ENCODE measurements at places on chromosomes 1 and 21. TPM values are rescaled to one million over a fixed set of nuclear protein-coding genes. Genes with fewer than 3 reads are reported as not detected.

- no peaks in the 10 kb centered on the region for H3K4me1 ChIP-seq
- no peak for DNase-seq
- no peak overlapping the region for H3K27ac ChIP-seq
- no peak overlapping the region for H3K4me3 ChIP-seq
- no peaks in the 10 kb centered on the region for H3K36me3 ChIP-seq
Observed at GRCh38 chr1:225044258-225044657, 114.8 kb downstream of the DNAH14 start.

TACSTD2 gene
- polyA plus RNA-seq, result not detected

FMOD gene
- polyA plus RNA-seq, result 2.4 TPM

DNA sequence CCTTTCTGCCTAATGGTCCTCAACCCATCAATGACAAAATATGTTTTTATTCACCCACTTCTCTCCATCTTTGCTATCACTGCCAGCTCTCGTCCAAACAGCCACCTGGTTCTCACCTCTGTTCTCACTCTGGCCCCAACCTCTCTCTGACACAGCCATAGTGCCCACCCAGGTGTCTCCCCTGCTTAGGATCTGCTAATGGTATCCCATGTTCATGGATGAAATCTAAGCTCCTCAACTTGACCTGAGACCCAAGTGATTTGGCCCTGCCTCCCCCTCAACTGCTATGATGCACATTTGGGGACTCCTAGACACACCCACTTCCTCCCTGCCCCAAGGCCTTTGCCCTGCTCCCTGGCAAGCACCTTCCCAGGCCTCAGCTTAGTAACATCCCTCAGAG lies 25.9 kb downstream of the KIF17 start:
- H3K4me3 ChIP-seq, result no peak overlapping the region
- no peaks in the 10 kb centered on the region for H3K27me3 ChIP-seq
- peaks cover 6% of the 10 kb centered on the region for H3K36me3 ChIP-seq
- H3K27ac ChIP-seq, result no peak overlapping the region

GRCh38 chr1:11978301-11978700 lies 1.9 kb upstream of the MFN2 start:
- H3K4me3 ChIP-seq, result no peak overlapping the region
- no peaks in the 10 kb centered on the region for H3K27me3 ChIP-seq

BCAR3 gene
- 41.4 TPM for polyA plus RNA-seq

MAPKAPK2 gene
- polyA plus RNA-seq, result 66.4 TPM

CA14 gene
- polyA plus RNA-seq, result not detected

CELA3B gene
- not detected for polyA plus RNA-seq

- no peaks in the 10 kb centered on the region for H3K27me3 ChIP-seq
- no peaks in the 10 kb centered on the region for H3K36me3 ChIP-seq
- no peak overlapping the region for H3K27ac ChIP-seq
- DNase-seq, result no peak
- H3K4me3 ChIP-seq, result no peak overlapping the region
Observed at GRCh38 chr21:45019076-45019886, 55.1 kb upstream of the ADARB1 start.

DNA sequence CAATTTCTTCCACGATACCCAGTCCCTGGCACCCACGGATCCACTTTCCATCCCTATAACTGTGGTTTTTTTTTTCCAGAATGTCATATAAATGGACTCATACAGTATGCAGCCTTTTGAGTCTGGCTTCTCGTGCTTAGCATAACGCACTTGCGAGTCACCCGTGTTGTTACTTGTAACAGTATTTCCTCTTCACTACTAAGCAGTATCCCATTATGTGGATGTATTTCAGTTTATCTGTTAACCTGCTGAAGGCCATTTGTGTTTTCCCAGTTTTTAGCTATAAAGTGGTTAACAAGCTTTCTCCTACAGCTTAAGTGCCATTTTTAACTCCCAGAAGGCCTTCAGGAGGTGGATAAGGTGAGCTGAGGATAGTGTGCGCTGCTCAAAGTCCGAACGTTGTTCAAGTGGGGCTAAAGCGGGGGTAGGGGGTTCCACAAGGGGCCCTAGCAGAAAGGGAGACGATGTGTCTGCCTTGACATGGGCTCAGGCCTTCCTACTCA lies 829 bp downstream of the ADAR start:
- H3K4me3 ChIP-seq, result peak overlapping the region; percentile 78
- no peaks in the 10 kb centered on the region for H3K27me3 ChIP-seq
- H3K36me3 ChIP-seq, result peaks cover 6% of the 10 kb centered on the region

DNA sequence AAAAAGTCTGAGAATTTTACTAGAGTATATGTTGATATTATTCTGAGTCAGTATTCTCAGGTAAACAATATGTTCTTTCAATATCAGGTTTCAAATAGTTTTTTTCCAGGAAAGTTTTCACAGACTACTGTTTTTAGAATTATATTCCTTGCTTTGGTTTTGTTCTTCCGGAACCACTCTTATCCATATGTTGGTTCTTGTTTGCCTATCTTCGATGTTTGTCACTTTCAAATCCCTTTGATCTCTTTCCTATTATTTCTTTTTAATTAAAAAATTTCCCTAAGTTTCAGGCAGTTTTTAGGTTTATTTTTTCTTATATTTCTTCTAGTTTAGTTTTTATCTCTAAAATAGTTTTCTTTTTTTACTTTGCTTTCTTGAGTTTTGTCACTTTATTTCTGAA lies 20.9 kb downstream of the NOS1AP start:
- H3K27me3 ChIP-seq, result peaks cover 3% of the 10 kb centered on the region
- no peak overlapping the region for H3K27ac ChIP-seq
- peaks cover 6% of the 10 kb centered on the region for H3K4me1 ChIP-seq
- no peak for DNase-seq
- H3K36me3 ChIP-seq, result no peaks in the 10 kb centered on the region
- no peak overlapping the region for H3K4me3 ChIP-seq

DCDC2B gene
- not detected for polyA plus RNA-seq

LENEP gene
- polyA plus RNA-seq, result not detected

ATG4C gene
- 3.8 TPM for polyA plus RNA-seq

- no peaks in the 10 kb centered on the region for H3K4me1 ChIP-seq
- H3K27me3 ChIP-seq, result no peaks in the 10 kb centered on the region
- H3K36me3 ChIP-seq, result no peaks in the 10 kb centered on the region
- DNase-seq, result no peak
- no peak overlapping the region for H3K27ac ChIP-seq
Observed at GRCh38 chr1:75469586-75470173, 141.2 kb downstream of the SLC44A5 start.

DNA sequence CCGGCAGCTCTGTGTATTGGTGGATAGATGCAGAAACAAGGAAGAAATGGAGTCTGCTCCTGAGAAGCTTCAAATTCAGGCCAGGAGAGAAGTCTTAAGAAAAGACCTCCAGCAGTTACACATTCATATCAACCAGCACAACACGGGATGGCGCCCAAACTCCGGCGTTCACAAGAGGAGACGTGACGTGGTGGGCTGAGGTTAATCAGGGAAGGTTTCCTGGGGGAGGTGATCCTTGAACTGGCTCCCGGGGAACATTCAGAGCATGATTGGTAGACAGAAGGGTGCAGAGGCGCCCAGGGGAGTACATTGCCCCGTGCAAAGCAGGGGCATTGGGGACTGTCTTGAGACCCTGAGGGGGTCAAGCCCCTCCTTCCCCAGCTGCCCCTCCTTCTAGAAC lies 27.7 kb upstream of the SPSB1 start:
- H3K27me3 ChIP-seq, result no peaks in the 10 kb centered on the region
- H3K36me3 ChIP-seq, result peaks cover 36% of the 10 kb centered on the region
- DNase-seq, result no peak
- no peak overlapping the region for H3K27ac ChIP-seq
- no peak overlapping the region for H3K4me3 ChIP-seq

- no peaks in the 10 kb centered on the region for H3K27me3 ChIP-seq
- H3K4me1 ChIP-seq, result peaks cover 17% of the 10 kb centered on the region
- no peak for DNase-seq
- H3K27ac ChIP-seq, result no peak overlapping the region
Observed at GRCh38 chr1:9591669-9592509, 3.2 kb downstream of the TMEM201 start.

DNA sequence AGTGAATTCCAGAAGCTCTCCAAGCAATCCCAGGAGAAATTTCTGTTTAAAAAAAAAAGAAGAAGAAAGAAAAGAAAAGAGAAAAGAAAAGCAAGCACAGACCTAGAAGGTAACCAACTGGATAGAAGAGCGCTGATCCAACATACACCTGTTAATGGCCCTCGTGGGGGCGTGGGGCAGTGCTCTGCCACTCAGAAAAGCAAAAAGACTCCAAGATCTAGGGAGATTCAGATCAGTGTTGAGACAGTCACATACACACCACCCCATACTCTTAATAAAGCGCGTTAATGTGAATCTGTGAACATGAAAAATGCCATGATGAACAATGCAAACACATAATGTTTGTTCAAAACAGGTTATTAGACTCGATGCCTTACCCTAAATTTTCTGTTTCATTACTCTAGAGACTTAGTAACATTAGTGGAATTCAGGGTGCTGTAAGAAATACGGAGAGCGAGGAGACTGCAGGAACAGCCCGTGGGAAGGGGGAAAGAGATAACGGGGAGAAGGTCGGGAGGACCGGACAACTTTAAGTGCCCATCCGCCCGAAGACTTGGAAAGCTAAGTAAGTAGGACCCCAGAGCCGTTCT lies 406 bp downstream of the NME7 start:
- H3K27me3 ChIP-seq, result no peaks in the 10 kb centered on the region
- peak overlapping the region; percentile 38 for H3K27ac ChIP-seq
- H3K36me3 ChIP-seq, result peaks cover 5% of the 10 kb centered on the region
- H3K4me3 ChIP-seq, result peak overlapping the region; percentile 48

GRCh38 chr1:63792152-63792551 lies 18.3 kb downstream of the ROR1 start:
- peaks cover 5% of the 10 kb centered on the region for H3K4me1 ChIP-seq
- no peaks in the 10 kb centered on the region for H3K27me3 ChIP-seq
- no peak for DNase-seq
- no peak overlapping the region for H3K27ac ChIP-seq
- no peak overlapping the region for H3K4me3 ChIP-seq

GRCh38 chr1:2446861-2447260 lies 29.2 kb upstream of the PLCH2 start:
- H3K27me3 ChIP-seq, result peaks cover 30% of the 10 kb centered on the region
- DNase-seq, result no peak
- H3K27ac ChIP-seq, result no peak overlapping the region
- H3K4me1 ChIP-seq, result peaks cover 11% of the 10 kb centered on the region

DNA sequence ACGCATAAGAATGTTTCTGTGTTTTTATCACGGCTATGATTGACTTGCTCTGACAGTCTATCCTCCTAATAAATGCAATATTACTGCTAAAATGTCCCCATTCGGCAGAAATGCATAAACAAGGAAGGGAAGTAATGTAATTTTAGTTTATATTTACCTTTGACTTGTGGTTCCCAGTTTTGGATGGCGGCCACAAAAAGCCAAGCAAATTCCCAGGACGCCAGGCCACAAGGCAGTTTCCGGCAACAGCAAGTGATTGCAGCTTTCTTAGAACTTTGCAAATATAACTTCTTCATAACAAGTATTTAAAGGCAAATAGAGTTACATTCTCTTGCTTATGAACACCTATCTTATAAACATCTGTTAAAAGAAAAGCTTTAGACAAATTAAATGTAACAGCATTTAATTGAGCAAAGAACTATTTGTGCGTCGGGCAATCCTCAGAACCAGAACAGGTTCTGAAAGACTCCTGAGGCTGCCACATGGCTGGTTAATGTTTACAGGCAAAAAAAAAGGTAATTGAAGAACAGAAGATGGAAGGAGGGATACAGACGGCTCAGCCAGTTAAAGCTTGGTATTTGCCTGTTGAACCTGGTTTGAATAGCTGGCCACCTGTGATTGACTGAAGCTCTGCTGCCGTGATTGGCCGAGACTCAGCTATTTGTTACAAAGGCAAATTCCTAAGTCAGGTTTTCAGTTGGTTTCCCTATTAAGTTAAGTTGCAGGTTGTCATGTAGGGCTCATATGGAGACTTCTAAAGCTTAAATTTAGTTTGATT lies 80.8 kb downstream of the C21orf91 start:
- H3K27ac ChIP-seq, result no peak overlapping the region
- no peaks in the 10 kb centered on the region for H3K27me3 ChIP-seq
- no peak for DNase-seq
- no peaks in the 10 kb centered on the region for H3K4me1 ChIP-seq

MNDA gene
- polyA plus RNA-seq, result not detected

DNA sequence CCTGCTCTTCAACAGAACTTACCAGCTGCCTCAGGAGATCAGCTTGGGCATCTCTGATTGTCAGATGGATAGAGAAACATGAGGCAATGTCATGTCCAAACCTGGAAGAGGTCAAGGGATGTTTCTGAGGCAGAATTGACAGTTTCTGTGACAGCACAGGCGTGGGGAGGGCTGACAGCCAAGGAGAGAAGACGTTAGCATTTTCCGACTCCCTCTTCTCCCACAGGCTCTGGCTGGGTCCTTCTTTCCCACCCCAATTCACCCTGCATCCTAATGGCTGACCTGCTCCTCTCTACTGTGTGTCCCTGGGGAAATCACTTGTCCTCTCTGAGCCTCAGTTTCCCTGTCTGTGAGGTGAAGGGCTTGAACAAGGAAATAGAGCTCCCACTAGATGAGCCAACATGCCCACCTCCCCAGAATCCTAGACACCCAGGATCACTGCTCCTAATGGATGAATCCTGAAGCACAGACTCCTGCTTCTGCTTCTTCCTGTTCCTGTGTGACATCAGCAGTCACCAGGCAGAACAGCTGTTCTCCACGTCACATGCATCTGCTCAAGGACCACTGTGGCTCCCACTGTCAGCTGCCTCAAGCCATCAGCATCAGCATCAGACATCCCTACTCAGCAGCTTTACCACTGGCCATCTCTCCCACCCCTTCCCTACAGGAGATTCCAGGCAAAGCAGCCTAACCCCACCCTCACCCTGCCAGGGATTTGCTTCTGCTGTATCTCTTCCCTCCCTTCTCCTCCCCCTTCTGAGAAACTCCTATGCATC lies 408.0 kb downstream of the MATN1 start:
- no peak overlapping the region for H3K4me3 ChIP-seq
- H3K36me3 ChIP-seq, result no peaks in the 10 kb centered on the region
- no peaks in the 10 kb centered on the region for H3K27me3 ChIP-seq
- H3K27ac ChIP-seq, result no peak overlapping the region
- H3K4me1 ChIP-seq, result no peaks in the 10 kb centered on the region
- DNase-seq, result peak; percentile 5

DNA sequence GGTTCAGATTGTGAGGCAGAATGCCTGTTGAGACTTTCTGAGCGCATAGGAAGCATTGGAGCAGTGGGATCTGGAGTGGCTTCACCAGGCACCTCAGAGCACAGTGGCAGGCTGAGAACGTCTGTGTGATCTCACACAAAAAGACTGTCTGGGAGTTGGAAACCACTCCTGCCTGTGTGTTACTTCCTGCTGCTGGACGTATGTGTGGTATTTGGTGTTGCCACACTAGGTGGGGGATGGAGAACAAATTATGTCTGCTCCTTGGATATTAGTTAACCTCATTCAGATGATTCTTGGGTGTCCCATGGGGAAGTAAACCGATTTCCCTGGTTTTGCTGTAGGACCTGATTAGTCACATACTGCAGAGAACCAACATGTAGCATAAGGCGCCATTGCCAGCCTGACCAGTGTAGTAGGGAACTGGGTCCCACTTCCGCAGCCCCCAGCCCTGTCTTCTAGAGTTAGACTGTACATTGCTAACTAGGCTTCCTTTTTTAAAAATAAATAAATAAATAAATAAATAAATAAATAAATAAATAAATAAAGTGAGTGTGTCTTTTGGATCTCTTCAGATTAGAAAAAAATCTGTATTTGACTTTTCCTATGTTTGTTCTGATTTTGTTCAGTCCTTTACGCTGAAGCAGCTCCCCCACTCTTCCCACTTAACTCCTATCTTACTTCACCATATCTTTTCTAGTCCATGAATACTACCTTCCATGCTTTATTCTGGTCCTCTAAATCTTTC lies 26.9 kb downstream of the UCK2 start:
- DNase-seq, result peak; percentile 95
- H3K27ac ChIP-seq, result peak overlapping the region; percentile 98
- H3K4me1 ChIP-seq, result peaks cover 26% of the 10 kb centered on the region
- no peaks in the 10 kb centered on the region for H3K36me3 ChIP-seq
- H3K27me3 ChIP-seq, result no peaks in the 10 kb centered on the region
- H3K4me3 ChIP-seq, result no peak overlapping the region

TIE1 gene
- polyA plus RNA-seq, result 8.5 TPM

Measured in IMR-90 (cell line).